ENCODE measurements at places on chromosomes 4 and X.
A peak's percentile ranks its signal among the peaks of the same experiment; 100 is the strongest.

- no peak for DNase-seq
Observed at GRCh38 chrX:8323356-8323755, 141.3 kb upstream of the VCX3B start.

DNA sequence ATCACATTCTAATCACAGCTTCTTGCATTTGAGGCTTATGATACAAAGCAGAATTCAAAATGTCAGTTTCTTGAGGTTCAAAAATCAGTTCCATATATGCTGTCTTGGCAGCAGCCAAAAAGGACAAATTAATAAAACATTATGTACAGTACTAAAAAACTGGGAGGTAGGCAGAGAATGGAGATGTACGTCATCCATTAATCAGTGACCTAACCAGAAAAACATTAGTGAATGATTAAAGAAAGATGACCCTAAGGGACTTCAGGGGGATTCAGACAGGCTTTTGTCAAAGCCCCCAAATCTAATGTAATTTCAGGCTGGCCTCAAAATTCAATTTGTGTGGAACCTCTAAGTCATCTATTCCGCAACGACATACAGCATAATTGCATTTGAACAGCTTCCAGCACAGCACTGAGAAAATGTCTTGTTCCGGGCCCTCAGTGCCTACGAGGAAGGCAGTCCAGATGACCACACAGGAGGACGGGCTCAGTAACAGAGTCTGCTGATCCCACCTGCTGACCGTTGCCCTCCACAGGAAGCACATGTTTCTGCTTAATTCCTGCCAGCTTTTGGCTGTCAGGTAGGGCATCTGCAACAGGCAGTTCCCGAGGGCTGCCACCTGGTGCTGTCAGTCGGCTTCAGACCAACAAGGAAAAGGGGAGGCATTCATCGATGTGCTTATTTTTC is 83.8 kb upstream of the HHIP start:
- DNase-seq = no peak

DNA sequence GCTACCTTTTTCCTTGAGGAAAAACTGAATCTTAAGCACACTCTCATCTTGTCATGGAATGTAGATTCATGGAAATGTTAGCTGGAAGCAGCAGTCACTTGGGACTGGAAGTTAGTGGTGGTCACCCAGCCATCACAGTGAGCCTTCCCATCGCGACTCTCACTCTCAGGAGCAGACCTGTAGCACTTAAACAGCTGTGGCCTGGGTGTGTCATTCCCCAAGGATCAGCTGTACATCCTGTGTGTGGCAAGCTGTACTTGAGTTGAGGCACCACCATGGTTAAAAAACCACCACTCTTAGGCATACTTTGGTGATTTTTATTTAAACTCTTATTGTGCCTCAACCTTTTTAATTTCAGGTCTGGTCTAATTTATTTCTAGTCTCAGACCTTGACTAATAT is 46.7 kb downstream of the JADE1 start:
- DNase-seq = no peak

- DNase-seq = no peak
Observed at GRCh38 chr4:2322841-2323240, 60.9 kb upstream of the MXD4 start.

- DNase-seq = peak; percentile 66
Observed at GRCh38 chr4:81562093-81562492, 90.4 kb upstream of the RASGEF1B start.

DNA sequence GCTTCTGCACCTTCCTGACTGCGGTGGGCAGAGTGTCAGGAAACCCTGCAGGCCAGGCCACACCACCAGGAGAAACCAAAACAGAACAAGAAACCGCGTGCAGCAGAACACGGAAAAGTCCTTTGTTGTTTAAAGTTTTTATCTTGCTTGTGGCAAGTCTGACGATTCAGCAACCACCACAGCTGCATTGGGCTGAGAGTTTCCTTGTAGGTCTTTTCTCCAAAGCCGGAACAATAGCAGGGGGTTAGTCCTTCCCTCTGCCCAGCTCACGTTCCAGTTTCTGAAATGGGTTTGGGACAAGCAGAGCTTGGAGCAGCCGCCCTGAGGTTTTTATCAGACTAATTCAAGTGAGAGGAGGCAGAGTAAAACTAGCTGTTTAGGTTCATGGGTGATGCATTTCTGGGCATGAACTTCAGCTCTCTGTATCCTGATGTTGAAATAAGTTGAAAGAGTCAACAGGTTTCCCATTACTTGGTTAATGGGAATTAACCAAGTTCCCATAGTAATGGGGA is 216.9 kb downstream of the PTTG2 start:
- DNase-seq = peak; percentile 59

DNA sequence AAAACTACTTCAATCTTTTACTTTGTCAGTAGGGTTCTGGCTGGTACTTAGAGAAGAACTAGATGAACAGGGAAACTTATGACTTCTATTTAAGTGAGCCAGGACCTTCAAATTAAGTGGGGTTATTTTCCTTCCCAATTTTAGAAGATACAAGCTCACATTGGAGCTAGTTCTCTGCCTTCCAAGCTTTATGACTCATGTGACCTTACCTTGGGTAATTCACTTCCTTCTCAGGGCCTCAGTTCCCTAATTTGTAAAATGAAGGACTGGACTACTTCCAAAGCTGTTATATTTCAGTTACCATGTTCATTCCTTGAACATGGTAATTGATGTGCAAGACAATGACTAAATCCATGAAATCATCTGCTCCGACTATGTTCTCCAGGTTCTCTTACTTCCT is 32.0 kb upstream of the DCX start:
- DNase-seq = no peak

DNA sequence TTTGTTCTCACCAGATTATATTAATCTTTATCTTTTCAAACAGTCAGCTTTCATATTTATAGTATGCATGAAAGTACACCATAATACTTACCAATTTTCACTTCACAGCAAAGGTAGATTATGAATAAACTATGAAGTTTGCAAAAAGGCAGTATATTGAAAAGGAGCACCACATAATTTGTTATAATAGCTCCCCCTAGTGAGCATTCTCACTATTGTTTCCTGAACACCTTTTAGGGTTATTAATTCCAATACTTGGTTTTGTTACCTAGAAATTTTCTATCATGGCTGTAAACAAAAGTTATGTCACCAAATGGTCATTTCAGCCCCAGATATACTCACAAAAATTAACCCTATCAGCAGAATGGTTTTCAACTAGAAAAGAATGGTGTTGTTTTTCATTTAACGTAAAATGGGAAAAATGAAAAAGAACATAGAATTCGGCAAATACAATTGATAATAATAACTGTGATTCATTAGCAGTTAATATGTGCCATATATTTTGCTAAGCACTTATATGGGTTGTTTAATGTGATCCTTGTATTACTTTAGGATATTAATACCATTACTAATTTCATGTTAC is 30.2 kb upstream of the NKX6-1 start:
- DNase-seq = no peak

GRCh38 chr4:1808396-1808795 is 15.3 kb downstream of the FGFR3 start:
- no peak for DNase-seq

Measured in CD4-positive, alpha-beta T cell treated with Interleukin-4 for 1 hour (primary cell).